Activated B cell treated with CpG ODN at 0.5 μM for 24 hours (primary cell): ENCODE measurements at places on chromosomes 1 and 21.

DNA sequence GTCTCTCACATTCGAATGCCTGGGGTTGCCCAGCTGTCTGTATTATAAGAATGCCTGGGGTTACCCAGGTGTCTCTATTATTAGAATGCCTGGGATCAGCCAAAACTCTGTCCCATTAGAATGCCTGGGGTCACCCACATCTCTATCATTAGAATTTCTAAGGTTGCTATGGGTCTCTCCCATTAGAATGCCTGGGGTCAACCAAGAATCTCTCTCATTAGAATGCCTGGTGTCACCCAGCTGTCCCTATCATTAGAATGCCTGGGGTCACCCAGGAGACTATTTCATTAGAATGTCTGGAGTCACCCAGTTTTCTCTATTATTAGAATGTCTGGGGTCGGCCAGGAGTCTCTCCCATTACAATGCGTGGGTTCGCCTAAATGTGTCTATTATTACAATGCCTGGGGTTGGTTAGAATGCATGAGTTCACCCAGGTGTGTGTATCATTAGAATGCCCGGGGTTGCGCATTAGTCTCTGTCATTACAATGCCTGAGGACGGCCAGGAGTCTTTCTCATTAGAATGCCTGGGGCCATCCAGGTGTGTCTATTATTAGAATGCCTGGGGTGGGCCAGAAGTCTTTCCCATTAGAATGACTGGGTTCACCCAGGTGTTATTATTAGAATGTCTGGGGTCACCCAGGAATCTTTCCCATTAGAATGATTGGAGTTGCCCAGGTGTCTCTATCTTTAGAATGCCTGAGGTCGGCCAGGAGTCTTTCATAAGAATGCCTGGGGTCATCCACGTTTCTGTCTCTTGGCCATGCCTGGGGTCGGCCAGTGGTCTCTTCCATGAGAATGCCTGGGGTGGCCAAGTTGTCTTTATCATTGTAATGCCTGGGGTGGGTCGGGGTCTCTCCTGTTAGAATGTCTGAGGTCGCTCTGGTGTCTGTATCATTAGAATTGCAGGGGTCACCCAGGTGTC lies 59.6 kb downstream of the RNF187 start:
- no peak for DNase-seq

DNA sequence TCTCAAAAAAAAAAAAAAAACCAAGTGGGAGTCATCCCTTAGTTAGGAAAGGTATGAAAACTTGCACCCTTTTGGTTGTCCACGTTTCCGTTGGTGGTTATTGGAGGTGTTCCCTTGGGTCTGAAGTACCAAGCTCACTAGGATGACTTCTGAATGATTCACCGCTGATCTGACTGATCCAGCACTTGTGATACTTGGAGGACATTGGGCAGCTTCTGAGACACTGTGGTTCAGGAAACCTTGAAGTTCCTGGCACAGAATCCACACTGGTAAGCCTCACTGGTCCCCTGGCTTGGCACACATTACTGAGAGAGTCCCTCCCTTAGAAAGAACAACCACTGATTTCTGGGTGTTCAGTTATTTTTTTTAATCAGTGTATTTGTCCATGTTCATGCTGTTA lies 91.9 kb downstream of the RYR2 start:
- no peak for DNase-seq

- DNase-seq, result no peak
These were observed 3.6 kb downstream of the LPAR3 start for GRCh38 chr1:84889437-84889836.

DNA sequence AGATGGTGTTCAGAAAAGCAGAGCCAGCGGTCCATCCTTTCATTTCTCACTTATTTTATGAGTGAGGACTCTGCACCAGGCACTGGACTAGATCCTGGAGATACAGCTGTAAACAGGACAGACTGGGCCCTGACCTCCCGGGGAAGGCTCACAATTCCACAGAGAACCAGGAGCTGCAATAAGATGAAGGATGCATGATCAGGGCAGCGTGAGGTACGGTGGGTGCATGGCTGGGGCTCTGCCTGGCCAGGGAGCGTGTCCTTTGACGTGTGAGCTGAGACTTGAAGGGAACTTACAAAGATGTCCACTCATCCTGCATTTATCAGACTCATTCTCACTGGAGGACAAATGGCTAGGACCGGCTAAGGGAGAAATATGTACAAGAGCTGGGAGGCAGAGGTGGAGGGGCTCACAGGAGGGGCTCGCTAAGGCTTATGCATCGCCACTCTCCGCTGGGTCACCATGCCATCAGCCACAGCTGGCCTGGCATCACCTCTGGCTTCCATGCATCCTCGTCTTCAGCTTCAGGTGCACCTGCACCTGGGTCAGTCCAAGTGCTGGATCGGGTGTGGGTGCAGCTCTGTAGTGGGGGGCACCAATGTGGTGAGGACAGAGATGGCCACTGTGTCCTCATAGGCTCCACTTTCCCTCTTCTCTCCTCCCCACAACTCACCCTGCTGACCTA lies 213.9 kb downstream of the TOMM20 start:
- DNase-seq, result no peak

DNA sequence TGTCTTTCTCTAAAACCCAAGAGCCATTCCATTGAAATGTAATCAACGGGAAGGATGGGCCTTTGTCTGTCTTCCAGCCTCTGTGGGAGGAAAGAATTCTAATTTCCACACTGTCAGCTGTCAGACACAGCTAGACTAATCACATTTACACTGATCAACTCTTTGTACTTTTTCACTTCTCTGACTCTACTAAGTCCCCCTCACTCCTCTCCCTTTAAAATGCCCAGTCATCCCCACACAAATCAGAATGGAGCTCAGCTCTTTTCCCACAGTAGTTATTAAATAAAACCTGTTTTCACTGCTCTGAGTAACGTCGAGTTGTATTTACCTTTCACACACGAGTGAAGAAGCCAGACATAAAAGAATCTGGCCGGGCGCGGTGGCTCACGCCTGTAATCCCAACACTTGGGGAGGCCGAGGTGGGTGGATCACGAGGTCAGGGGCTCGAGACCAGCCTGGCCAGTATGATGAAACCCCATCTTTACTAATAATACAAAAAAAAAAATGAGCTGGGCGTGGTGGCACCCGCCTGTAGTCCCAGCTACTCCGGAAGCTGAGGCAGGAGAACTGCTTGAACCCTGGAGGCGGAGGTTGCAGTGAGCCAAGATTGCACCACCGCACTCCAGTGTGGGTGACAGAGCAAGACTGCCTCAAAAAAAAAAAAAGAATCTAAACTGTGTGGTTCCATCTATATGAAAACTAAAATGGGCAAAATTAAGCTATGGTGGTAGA lies 13.3 kb downstream of the ZBTB8OS start:
- DNase-seq, result no peak

DNA sequence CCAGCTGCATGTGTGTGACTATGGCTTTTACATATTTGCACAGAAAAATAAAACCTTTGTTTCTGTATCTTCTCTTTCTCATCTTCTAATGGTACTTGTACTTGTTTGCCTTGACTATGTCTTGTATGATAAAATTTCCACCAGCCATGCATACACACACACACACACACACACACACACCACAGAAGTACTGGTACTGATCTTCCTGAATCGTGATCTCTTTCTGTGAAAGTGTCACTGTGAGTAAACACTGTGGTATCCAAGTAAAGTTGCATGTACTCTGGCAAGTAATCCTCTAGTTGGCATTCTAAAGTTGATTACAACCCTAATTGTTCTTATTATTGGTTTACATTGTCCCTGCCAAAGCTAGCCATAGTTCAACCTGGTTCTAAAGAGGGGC lies 176.7 kb downstream of the CRB1 start:
- no peak for DNase-seq

DNA sequence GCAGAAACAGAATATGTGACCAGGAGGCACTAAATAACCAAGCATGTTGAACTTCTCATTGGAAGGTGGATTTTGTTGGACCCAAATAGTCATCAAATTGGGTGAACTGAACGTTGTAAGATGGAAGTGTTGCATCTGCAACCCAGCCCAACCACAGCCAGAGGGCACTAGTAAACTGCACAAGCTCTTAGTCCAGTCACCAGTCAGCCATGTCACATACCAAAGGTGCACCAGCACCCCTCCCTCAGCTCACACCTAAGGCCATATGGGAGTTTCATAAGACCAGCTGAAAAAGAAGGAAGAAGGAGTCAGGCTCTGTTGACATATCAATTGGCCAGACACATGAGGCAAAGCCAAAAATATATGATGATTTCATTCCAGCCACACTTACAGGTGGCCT lies 481.7 kb upstream of the NR5A2 start:
- no peak for DNase-seq

DNA sequence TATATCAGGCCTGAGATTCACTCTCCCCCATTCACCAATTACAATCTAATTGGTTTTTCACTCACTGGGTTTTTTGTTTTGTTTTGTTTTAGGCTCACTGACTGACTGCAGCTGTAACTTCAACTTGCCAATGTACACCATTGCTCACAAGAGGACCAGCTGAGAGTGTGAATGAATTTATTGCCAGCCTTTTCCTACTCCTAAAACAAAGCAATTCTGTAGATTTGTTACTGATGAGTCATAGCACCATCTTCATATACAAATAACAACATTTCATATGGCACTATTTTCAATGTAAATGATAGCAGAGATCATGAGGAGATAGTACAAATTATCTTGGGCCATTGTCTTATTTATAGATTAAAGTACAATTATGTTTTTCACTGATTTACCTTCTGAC lies 76.0 kb upstream of the DPYD start:
- no peak for DNase-seq

DNA sequence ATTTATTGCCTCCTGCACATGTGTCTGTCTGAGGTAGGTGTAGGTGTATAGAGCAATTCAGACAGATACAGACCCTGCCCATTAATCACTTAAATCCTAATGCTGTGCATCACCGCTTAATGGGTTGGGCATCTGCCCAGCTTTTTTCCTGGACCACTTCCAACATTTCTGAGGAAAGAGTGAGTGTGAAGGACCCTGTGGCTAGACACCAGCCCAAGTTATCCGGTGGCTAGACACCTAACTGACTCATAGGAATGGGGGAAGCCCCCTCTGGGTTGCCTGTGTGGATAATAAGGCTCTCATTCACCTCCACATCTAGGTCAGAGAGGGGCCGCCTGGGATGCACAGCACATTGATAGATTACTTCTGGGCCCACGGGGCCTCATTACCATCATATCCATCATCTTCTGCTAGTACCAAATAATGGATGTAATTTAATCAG lies 121.1 kb upstream of the RAVER2 start:
- DNase-seq, result no peak

DNA sequence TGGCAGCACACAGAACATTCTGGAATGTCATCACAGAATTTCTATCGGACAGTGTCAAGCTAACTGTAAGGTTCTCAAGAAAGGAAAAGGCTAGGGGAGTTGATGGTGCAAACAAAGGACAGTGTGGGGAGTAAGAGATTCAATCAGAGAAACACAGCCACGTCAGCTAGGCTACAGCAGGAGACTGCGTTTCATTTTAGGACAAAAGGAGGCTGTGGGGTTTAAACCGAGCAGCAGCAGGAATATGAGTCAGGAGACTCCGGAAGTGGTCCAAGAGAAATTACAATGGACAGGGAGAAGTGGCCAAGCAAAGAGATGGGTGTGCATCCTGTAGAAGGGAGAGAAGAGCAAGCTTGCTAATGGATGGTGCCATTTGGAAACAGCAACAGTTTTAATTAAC lies 37.4 kb upstream of the C1orf198 start:
- DNase-seq, result no peak

DNA sequence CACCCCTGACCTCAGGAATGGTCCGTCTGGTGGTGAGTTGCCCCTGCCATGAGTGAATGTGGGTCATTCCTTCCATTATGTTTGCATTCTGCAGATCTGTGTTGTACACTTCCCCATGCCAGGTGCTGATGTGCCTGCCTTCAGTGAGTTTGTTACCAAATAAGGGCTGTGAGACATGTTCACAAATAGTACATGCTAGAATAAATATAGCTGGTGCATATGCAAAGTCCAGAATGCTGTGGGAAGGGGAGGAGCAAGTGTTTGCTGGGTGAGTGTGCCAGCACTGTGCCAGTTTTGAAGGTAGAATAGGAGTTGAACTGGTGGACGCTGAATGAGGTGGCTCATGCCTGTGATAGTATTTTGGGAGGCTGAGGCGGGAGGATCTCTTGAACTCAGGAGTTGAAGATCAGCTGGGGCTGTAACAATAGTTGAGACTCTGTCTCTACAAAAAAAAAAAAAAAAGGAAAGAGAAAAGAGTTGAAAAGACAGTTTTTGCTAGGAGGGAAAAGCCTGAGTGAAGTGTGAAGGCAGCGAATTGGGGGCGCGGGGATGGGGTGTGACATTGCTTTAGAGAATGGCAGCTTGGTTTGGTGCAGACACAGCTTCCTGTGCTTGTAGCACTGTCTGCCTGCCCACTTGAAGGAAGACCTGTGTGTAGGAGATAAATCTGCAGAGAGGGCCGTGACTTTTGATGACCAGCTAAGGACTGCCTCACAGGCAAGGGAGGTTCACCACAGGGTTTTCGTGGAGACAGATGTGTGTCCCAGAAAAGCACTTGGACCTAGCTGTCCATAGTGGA lies 61.1 kb downstream of the LGR6 start:
- no peak for DNase-seq

GRCh38 chr1:26145041-26145959 lies 13.6 kb upstream of the FAM110D start:
- DNase-seq, result no peak

- DNase-seq, result no peak
These were observed 18.6 kb upstream of the COL18A1 start for GRCh38 chr21:45386336-45386727.

DNA sequence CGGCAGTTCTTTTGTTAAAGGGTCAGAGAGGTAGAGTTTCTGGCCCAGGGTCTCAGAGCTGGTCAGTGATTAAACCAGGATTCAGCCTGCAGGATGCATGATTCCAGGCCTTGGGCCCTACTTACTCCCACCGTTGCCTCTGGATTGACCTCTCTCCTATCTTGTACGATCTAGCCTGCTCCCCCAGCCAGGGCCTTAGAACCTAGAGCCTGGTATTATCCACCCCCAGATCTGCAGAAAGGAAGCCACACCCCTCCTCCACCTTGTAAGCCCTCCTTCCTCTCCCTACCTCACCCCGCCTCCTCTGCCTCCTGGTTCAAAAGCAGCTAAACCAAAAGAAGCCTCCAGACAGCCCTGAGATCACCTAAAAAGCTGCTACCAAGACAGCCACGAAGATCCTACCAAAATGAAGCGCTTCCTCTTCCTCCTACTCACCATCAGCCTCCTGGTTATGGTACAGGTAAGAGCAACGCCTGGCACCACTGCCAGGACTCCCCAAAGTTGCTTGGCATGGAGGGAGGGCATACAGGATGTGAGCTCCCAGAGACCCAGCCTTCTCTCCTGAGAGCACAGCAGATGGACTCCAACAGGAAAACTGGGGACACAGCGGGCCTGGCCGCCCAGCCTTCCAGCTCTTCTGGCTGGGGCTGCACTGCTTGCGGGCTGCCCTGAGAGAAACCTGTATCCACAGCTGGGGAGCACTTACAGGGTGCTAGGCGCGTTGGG lies at the start of gene CD52:
CD52 (plus strand) TSS at position 347 of the 726 bp plus-strand sequence; CDS start at position 407, 60 bp downstream.
- DNase-seq, result peak; percentile 36
